ENCODE measurements at places on chromosomes 16 and 17.

- H3K27ac ChIP-seq = peak overlapping the region; percentile 84
- H3K4me1 ChIP-seq = no peaks in the 10 kb centered on the region
- no peak for DNase-seq
- no peaks in the 10 kb centered on the region for H3K36me3 ChIP-seq
Measured at GRCh38 chr16:57739756-57740422, 4.3 kb downstream of the KATNB1 start.

GRCh38 chr16:23668225-23668624 lies 10.5 kb upstream of the PLK1 start:
- H3K4me1 ChIP-seq = no peaks in the 10 kb centered on the region
- peaks cover 13% of the 10 kb centered on the region for H3K36me3 ChIP-seq
- DNase-seq = no peak
- no peak overlapping the region for H3K27ac ChIP-seq
- H3K27me3 ChIP-seq = no peaks in the 10 kb centered on the region

DNA sequence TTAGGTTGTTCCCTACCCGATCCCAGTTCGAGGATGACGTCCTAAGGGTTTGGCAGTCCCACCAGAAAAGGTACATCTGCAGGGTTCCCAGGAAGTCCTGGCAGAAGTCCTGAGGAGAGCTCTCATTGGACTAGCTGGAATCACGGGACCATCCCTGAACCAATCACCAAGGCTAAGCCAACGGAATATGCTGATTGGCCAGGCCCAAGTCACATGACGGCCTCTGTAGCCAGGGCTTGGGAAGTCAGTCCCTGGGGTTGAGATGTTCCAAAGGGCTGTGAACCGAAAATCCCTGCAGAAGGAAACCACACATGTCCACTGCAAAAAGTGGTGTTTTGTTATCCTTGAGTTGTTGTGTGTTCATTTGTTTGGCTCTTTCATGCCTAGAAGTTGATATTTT lies 68.2 kb upstream of the ZNF423 start:
- H3K27me3 ChIP-seq = no peaks in the 10 kb centered on the region
- H3K4me3 ChIP-seq = no peak overlapping the region
- no peak overlapping the region for H3K27ac ChIP-seq
- H3K4me1 ChIP-seq = no peaks in the 10 kb centered on the region
- H3K36me3 ChIP-seq = no peaks in the 10 kb centered on the region

- peaks cover 3% of the 10 kb centered on the region for H3K4me1 ChIP-seq
- peaks cover under 1% of the 10 kb centered on the region for H3K27me3 ChIP-seq
- H3K36me3 ChIP-seq = no peaks in the 10 kb centered on the region
- no peak overlapping the region for H3K4me3 ChIP-seq
- no peak overlapping the region for H3K27ac ChIP-seq
Measured at GRCh38 chr16:89599902-89600301, 13.5 kb upstream of the DPEP1 start.

GRCh38 chr17:9242497-9242881 lies 221.2 kb downstream of the NTN1 start:
- H3K27me3 ChIP-seq = no peaks in the 10 kb centered on the region
- H3K27ac ChIP-seq = peak overlapping the region; percentile 97
- no peak overlapping the region for H3K4me3 ChIP-seq
- H3K36me3 ChIP-seq = no peaks in the 10 kb centered on the region
- no peak for DNase-seq
- H3K4me1 ChIP-seq = peaks cover 5% of the 10 kb centered on the region

DNA sequence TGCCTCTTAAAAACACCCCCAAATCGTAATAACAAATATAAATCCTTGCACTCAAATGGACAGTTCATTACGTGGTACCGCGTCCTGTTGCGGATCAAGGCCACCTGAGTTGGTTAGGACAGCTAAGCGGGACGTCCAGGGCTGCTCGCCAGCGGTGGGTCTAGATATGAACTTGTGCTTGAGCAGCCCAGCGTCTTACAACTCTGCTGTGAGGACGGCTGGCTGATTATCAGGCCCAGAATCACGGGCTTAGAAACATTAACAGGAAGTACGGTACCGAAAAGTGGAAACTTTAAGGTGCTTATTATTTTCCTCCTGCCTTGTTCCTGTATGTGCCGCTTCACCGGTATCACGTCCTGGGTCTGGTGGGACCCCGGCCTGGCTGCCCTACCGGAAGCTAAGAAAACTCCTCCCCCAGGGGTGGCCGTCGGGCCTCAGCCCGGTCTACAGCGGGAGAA lies 832 bp upstream of the SRRM2 start:
- no peak for DNase-seq
- H3K4me1 ChIP-seq = peaks cover 6% of the 10 kb centered on the region
- peak overlapping the region; percentile 82 for H3K4me3 ChIP-seq
- peak overlapping the region; percentile 100 for H3K27ac ChIP-seq

Measured in breast epithelium (tissue), 4 donors.